ENCODE measurements at places on chromosomes 7 and 10. TPM values are rescaled to one million over a fixed set of nuclear protein-coding genes. Genes with fewer than 3 reads are reported as not detected.

GRCh38 chr7:12360948-12361347, 42.7 kb downstream of the VWDE start:
- DNase-seq = no peak

DNA sequence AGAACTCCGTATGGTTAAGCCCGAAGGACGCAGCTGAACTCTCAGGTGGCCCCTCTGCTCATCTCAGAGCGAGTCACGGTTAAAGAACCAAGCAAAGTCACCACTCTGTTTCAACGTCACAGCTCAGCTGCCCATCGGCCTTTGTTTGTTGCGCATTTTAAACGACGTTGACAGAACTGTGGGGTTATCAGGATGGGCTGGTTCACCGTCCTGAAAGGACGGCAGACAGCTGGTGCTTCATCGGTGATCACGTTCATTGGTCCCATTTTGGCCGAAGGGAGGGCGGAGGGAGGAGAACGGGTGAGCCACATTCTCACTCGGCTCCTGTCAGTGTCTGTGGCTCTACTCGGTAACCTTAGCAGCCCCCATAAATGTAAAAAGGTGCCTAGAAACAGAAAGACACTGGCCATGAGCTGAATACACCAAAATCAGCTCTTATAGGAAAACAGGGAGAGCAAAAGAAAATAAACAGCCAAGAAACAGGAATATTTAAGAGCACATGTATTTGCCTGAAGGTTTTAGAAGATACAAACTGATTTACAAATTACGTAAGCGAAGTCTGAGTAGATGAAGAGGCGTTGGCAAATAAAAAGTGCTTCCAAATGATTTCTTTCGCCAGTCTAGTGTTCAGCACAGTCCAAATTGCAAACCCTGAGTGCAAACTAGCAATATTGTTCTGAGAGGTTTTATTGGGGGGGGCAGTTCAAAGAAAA, 8.4 kb downstream of the PRKAG2 start:
- DNase-seq = no peak

DNA sequence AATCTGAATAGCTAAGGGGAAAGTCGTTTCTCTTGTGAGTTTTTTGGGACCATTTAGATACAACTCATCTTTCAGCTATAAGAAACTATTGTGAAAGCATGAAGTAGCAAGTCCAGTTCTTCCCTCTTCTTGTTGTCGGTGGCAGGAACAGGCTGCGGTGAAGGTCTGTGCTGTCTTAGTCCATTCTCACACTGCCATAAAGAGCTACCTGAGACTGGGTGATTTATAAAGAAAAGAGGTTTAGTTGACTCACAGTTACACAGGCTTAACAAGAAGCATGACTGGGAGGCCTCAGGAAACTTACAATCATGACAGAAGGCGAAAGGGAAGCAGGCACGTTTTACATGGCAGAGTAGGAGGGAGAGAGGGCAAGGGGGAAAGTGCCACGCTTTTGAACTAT, 261.8 kb downstream of the GATA3 start:
- DNase-seq = no peak

GRCh38 chr10:34244756-34245484, 570.2 kb downstream of the PARD3 start:
- no peak for DNase-seq

DNA sequence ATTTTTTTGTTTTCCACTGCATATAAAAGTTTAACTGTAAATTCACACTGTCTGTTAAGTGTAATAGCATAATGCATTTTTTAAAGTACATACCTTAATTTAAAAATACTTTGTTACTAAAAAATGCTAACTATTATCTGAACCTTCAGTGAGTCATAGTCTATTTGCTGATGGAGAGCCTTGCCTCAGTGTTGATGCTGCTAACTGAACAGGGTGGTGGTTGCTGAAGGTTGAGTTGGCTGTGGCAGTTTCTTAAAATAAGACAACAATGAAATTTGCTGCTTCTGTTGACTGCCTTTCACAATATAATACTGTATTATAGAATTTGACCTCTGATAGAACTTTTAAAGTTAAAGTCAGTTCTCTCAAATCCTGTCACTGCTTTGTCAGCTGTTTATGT, 72.3 kb upstream of the GATAD1 start:
- DNase-seq = no peak

GRCh38 chr10:6877336-6877721, 297.3 kb upstream of the PRKCQ start:
- peak; percentile 27 for DNase-seq

LRGUK gene
- total RNA-seq = 0.54 TPM

PIK3CG gene
- 13.4 TPM for total RNA-seq

SUN3 gene
- not detected for total RNA-seq
